ENCODE measurements at places on chromosomes 7 and 10.
A peak's percentile ranks its signal among the peaks of the same experiment; 100 is the strongest.

GRCh38 chr10:5538892-5539651 is 14.3 kb downstream of the CALML3 start:
- no peak for DNase-seq

DNA sequence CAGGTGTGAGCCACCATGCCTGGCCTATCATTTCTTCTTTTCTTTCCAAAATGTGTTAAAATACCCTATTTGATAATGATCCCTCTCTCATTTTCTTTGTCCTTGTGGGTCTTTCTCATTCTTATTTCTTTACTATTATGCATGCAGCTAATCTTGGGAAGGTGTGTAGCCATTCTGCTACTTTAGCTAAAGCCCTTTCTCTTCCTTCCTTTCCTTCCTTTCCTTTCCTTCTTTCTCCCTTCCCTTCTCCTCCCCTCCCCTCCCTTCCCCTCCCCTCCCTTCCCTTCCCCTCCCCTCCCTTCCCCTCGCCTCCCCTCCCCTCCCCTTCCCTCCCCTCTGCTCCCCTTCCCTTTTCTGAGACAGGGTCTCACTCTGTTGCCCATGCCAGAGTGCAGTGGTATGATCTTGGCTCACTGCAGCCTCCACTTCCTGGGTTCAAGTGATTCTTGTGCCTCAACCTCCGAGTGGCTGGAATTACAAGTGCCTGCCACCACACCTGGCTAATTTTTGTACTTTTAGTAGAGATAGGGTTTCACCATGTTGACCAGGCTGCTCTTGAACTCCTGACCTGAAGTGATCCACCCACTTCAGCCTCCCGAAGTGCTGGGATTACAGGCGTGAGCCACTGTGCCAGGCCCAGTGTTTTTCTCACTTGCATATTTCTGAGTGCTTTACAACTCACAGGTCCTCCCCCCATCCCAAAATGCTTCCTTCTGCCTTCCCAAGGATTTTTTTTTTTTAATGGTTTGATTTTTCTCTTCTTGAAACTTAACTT is 42.3 kb downstream of the HIP1 start:
- no peak for DNase-seq

GRCh38 chr10:32377458-32378259 is 30.7 kb upstream of the EPC1 start:
- peak; percentile 79 for DNase-seq

DNA sequence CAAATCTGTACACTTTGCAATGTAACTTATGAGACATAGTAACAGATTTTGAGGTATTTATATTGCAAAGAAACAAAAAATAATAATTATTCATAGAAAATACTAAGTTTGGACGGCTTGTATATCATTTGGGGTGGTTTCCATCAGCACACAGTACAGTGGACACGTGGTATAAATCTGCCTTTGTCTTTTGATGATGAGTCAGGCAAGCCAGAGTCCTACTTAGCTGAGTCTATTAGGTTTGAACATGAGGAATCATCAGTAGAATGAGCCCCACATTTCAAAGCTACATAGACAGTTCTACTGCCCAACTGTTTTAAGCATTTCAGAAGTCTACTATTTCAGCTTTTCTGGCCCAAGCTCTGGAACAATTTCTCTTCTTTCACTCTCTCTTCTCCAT is 803.2 kb downstream of the PHTF2 start:
- no peak for DNase-seq

GRCh38 chr7:33678569-33679335 is 226.6 kb upstream of the BMPER start:
- no peak for DNase-seq

- no peak for DNase-seq
These were observed 140.5 kb downstream of the FGFR2 start for GRCh38 chr10:121457729-121458128.

- DNase-seq, result no peak
These were observed 60.4 kb upstream of the RAPGEF5 start for GRCh38 chr7:22417349-22417748.

GRCh38 chr10:74383642-74384041 is 232.6 kb downstream of the ADK start:
- DNase-seq, result no peak

- DNase-seq, result no peak
These were observed 826.7 kb downstream of the TYW1 start for GRCh38 chr7:67823345-67823744.

DNA sequence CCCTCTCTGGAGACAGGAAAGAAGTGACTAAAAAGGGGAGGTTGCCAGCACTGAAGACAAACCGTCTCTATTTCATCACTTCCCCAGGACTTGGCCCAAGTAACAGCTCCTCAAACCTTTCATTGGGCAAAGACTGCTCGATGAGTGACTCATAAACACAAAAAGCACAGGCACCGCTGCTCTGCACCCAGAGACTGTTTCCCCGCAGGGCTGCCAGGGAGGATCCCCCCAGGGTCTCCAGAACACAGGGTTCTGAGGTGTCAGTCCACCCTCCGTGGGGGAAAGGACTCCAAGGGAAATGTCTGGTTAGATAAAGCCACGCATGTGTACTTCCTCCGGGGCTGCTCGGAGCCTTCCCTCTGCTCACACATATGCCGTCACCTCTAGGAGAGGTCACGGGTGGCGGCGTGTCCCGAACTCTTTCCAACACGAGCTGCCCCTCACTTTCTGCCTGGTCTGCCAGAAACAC is 59.9 kb downstream of the INSIG1 start:
- DNase-seq, result no peak

All from SHP77 treated with DMSO at 0.1 percent for 48 hours (cell line).